ENCODE measurements at places on chromosomes 13 and 19.

- no peak for DNase-seq
Observed at GRCh38 chr19:53881482-53882390, at the start of gene PRKCG. Gene PRKCG, plus strand, starts transcription at chr19:53882197. Its CDS starts 298 bp downstream, at chr19:53882495.

- DNase-seq: no peak
Observed at GRCh38 chr13:40191186-40191980, 475.1 kb downstream of the FOXO1 start.

DNA sequence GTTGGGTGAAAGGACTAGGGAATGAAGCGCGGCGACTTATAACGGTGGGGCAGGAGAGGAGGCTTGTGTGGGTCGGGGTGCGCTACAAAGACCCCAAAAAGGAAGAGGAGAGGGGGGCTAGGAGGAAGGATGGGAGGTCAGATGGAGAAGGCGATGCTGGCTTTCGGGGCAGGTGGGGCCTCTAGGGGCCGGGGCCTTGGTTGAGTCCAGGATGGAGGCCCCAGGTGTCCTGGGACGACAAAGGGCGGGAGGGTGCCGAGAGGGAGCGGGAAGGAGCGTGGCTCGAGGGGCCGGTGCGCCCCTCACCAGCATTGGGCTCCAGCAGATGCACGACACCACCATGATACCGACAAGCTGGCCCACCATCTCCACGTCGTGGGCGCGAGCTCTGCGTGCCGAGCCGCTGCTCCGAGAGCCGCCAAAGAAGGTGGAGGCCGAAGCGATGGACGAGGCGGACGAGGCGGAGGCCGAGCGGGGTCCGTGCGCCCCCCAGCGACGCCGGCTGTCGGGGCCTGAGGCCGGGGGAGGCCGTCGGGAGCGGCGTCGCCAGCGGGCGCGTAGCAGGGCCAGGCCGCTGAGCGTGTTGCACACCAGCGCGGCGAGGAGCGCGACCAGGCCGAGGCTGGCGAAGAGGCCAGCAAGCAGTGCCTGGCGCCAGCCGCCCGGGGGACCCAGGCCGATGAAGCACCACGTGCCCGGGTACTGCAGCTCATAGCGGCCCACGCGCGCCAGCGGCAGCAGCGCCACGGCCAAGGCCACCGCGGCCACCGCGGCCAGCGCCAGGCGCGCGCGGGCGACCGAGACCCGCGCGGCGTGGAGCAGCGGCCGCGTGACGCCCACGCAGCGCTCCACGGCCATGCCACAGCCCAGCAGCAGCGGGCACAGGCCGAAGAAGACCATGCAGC is 1.8 kb downstream of the PTGER1 start:
- DNase-seq: no peak

DNA sequence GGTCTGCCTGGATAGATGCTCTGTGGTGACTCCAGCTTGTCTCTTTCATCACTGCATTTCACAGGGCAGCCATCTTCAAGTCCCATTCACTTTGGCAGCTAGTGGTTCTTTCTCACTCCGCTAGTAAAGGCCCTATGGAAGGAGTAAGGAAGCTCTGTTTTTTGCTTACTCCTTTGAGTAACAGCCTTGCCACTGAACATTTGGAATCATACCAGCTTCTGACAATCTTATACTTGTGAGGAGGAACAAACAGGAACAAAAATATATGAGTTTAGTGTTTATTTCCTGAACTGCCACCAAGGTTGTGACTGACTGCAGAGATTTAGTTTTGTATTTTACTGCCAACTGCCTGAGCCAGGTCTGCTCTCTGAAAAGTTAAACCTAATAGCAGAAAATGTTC is 38.7 kb downstream of the KCTD4 start:
- no peak for DNase-seq

GRCh38 chr13:75400775-75401174 is 81.2 kb downstream of the TBC1D4 start:
- no peak for DNase-seq

- DNase-seq: no peak
Observed at GRCh38 chr13:59898066-59898465, 265.7 kb downstream of the DIAPH3 start.

GRCh38 chr13:108176685-108177274 is 38.6 kb downstream of the LIG4 start:
- DNase-seq: no peak

- DNase-seq: no peak
Observed at GRCh38 chr19:49459388-49459787, 6.4 kb downstream of the ALDH16A1 start.

DNA sequence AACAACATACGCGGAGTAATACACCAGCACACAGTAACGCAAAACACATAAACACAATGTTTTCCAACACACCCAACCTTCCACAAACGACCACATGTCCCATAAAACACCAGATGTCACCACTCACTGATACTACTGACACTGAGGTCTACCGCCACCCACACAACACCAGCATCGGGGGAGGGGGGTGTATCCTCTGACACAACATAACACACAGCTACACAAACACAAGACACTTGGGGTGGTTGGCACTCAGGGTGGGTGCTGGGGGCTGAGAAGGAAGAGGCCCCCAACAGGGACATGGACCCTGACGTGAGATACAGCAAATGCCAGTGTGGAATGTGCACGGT is 1.5 kb upstream of the KCNN4 start:
- no peak for DNase-seq

- DNase-seq: no peak
Observed at GRCh38 chr13:101455863-101456262, 3.4 kb downstream of the ITGBL1 start.

DNA sequence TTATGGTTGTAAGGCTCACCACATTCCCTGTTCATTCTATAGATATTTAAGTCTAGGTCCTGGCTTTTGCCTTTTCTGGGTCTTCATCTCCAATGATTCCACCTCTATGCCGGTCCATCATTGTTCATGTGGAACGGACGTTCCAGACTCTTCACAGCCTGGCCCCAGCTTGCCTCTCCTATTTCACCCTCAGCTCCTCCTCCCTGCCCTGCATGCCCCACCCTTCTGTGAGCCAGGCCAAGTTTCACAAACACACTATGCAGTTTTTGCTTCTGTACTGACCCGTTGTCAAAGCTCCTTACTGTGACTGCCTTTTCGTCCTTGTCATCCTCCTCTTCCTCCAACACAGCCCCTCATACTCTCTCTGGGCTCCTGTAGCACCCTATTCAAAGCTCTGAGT is 31.3 kb downstream of the TEX26 start:
- no peak for DNase-seq

DNA sequence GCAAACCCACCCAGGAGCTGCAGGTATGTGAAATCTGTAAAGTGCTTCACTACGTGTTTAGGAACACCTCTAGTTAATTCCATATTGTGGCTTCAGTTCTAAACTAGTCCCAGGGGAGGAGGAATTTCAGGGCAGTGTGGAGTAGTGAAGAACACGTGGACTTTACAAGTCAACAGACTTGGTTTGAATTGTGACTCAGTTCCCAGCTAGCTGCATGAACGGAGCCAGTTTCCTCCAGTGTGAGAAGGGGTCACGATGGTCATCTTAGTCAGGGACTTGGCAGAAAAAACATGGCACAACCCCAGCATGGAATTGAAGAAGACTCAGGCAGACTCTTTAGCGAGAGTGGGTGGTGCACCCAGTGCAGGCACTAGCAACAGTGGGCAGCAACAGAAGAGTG is 175.7 kb upstream of the UBL3 start:
- DNase-seq: no peak

DNA sequence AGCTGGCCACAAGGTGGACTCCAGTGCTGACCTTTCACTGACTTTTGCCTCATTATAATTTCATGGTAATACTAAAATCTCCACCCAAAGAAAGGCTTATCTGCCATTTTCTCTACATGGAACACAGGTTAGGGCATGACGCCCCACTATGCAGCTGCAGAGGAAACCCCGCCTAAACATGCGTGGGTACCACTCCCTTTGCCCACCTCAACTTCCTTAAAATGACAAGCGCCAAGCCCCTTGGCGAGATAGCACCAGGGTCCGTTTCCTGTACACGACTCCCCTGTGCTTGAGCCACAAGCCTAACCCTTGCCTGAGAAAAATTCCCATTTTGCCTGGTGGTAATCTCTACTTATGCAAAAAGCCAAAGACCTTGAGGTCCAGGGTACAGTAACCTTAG is 36.0 kb upstream of the PABPC3 start:
- no peak for DNase-seq

DNA sequence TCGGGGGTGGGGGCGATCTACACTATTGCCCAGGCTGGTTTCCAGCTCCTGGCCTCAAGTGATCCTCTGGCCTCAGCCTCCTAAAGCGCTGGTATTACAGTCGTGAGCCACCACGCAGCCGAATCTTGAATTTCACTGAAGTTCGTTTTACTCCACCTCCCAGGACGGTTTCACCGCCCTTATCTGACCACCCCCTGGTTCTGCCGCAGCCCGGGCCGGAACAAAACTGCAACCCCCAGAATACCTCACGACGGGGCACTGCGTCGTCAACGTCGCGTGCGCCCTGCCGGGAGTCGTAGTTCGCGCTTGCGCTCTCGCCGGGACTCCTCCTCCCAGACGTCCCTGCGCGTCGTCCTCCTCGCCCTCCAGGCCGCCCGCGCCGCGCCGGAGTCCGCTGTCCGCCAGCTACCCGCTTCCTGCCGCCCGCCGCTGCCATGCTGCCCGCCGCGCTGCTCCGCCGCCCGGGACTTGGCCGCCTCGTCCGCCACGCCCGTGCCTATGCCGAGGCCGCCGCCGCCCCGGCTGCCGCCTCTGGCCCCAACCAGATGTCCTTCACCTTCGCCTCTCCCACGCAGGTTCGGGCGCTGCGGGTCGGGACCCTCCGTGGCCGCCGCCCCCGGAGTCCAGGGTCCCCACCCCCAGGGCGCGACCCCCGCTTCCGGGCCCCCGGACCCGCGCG is at the start of gene ATP5F1D:
Gene ATP5F1D (plus strand): TSS at position 335 of the 679 bp plus-strand sequence. CDS start 100 bp downstream, at position 435.
- peak; percentile 90 for DNase-seq

GRCh38 chr19:18231775-18232174 is 5.5 kb upstream of the PDE4C start:
- DNase-seq: no peak

DNA sequence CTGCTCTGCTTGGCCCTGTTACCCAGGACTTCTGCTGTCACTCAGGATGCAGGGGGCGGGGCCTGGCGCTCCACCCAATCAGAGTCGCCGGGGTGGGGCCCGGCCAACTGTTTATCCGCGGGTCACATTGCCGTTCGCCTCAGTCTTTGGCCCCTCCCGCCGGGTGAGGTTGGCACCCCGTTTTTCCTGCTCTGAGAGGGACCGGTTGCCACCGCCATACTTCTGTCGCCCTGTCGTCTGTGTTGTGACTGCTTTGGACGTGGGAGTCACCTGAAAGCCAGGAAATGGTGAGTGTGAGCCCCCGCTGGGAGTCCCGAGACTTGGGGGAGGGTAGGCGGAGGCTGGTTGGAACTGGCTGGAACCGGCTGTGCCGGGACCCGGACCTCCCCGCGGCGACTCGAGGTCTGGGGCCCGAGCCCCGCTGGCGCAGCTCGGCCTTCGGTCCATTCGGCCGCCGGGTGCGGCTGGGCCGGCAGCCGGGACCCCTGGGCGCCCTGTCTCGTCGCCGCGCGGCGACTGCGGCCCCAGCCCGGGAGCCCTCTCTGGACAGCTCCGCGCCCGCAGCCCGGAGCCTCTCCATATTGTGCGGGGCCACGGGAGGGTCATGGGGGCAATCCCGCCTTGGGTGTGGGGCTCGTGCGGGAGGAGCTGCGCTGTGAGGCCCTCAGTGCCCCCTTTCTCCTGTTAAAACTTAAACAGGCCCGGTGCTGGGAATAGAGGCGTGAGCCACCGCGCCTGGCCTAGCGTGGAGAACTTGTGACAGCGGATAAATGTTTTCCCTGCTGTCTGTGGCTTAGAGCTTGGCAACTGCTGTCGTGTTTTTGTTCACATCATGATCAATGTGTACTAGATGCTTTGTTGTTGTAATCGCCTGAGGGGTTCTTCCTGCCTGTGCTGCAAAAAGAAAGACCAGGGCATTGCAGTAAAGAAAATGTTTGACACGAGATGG is at the start of gene ZNF844:
Gene ZNF844 (plus strand): TSS at position 142 of the 949 bp plus-strand sequence. CDS start 143 bp downstream, at position 285.
- peak; percentile 90 for DNase-seq

DNA sequence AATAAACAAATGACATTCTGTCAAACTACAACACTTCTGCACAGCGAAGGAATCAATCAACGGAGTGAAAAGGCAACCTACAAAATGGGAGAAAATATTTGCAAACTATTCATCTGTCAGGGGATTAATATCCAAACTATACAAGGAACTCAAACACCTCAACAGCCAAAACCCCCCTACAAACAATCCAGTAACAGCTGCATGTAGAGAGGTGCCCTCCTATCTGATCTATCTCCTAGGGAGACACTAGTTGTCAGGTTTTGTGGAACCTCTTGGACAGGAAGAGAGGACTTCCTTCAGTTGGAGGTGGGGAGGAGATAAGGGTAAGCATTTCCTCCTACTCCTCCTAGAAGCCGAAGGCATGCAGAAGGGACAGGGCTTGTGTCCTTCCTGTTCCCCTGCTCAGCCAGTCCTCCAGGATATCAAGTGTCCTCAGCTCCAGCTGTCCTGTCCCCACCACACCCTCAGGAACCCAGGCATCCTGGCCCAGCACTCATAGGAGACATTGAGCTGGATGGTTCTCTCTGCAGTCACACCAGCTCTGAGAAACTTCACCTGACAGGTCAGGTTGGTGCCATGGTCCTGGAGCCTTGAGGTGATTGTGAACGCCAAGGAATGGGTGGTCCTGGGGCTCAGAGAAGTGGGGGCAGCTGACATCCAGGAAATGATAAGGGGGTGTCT is 9.8 kb upstream of the SIGLEC8 start:
- no peak for DNase-seq

DNA sequence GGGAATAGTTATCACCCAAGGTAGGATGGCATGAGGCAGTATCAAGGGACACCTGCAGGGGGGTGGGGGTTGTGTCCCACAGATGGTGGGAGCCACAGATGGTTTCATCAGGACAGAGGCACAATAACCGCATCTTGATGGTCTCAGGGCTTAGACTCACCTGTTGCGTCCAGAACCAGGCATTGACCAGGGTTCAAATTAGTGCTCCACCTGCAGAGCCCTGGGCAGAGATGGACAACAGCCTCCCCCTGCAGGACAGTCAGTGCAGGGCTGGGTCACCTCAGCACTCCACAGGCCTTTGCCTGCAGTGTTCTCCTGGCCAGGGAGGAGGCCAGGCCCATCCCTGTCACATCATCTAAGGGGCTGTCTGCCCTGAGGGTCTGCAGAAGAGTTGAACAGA is 14.5 kb upstream of the CEACAM1 start:
- no peak for DNase-seq

DNA sequence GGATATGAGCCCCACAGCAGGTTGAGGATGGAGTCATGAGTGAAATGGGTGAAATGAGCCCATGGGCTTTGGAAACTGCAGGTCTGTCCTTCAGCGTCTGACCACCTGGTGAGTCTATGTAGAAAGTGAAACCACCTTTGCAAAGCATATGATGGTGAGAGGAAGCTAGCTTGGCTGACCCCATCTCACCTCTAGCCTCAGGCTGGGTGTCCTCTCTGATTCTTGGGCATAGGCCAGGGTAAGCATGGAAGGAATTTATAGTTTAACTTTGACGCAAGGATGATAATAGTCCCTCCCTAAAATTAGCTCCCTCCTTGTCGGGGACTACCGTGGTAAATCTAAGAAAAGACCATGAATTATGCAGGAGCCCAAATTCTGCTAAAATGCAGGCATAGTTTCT is 16.8 kb upstream of the PSG9 start:
- no peak for DNase-seq

GRCh38 chr19:46141421-46141820 is 6.6 kb upstream of the IGFL2 start:
- DNase-seq: no peak

GRCh38 chr19:7788933-7789323 is 25.9 kb downstream of the CLEC4M start:
- no peak for DNase-seq

GRCh38 chr13:88144580-88144979 is 473.4 kb downstream of the SLITRK5 start:
- no peak for DNase-seq

- no peak for DNase-seq
Observed at GRCh38 chr13:30398601-30399072, 23.7 kb upstream of the UBE2L5 start.
